ENCODE measurements at places on chromosomes 2 and 18. TPM values are rescaled to one million over a fixed set of nuclear protein-coding genes. Genes with fewer than 3 reads are reported as not detected.

SP140L gene
- 5.5 TPM for polyA plus RNA-seq

FAM124B gene
- 0.33 TPM for polyA plus RNA-seq

TDRD15 gene
- polyA plus RNA-seq: not detected

LINC00305 gene
- not detected for polyA plus RNA-seq

FOXD4L1 gene
- 0.02 TPM for polyA plus RNA-seq

PRKAG3 gene
- 0.02 TPM for polyA plus RNA-seq

CROCC2 gene
- 0.12 TPM for polyA plus RNA-seq

OTOS gene
- polyA plus RNA-seq: not detected

GPAT2 gene
- 0.43 TPM for polyA plus RNA-seq

MTCL1 gene
- 6.5 TPM for polyA plus RNA-seq

CDK15 gene
- 0.18 TPM for polyA plus RNA-seq

KRTCAP3 gene
- polyA plus RNA-seq: 30.3 TPM

RNU2-63P gene
- not detected for polyA plus RNA-seq

PAX8 gene
- 0.28 TPM for polyA plus RNA-seq

ARHGAP28 gene
- polyA plus RNA-seq: 0.69 TPM

STAM2 gene
- 7.3 TPM for polyA plus RNA-seq

TRIM43 gene
- polyA plus RNA-seq: not detected

SERPINB10 gene
- polyA plus RNA-seq: 0.06 TPM

TM4SF20 gene
- not detected for polyA plus RNA-seq

SUMO1 gene
- 73.5 TPM for polyA plus RNA-seq

NETO1 gene
- not detected for polyA plus RNA-seq
